EH (cell line): ENCODE measurements at places on chromosomes 2 and 18.

DNA sequence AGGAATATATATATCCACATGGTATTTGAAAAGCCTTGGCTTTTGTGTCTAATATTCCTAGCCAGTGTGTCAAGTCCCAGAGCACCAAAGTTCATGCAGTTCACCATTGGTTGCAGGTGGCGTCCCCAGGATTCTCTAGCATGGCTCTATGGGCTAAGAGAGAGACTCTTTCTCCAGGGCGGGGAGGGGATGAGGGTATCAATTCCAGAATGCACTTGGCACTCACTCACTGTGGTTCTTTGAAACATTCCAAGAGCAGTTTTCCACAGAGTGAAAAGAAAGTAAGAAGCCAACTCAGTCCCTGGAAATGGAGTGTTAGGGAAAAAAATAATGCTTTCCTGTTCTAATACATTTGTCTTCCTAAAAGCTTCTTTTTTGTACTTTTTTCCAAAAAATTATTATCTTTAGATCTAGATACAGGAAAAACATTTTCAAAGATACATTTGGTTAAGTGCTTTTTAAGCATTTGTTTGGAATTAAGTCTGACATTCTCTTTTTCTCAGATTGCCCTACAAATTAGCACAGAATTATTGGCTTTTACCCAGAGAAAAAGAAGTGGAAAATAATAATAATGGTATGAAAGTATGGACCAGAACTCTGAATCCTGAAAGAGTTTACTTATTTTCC is 239.9 kb downstream of the PAX3 start:
- no peak for DNase-seq

DNA sequence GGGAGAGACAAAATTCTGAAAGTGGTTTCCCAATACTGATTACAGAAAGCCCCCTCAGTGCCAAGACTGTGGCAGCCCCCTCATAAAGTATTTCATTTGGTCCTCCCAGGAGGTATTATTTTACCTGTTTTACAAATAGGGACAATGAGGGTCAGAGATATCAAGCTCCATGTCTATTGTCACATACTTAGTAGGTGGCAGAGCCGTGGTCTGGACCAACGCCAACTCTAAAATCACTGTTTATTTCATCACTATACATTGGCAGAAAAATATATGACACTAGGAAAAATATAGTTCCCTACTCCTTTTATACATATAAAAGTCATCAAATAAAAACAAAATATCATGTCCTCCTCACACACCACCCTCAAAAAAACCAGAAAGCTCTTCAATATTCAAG is 68.6 kb downstream of the DHRS9 start:
- no peak for DNase-seq

- no peak for DNase-seq
These were observed 90.3 kb downstream of the RTP5 start for GRCh38 chr2:241959751-241960269.

- no peak for DNase-seq
These were observed at the start of gene ELOA2 for GRCh38 chr18:47035156-47035671. Gene ELOA2 (minus strand): TSS chr18:47035621. CDS start chr18:47035264, 357 bp downstream.

GRCh38 chr18:35862119-35862640 is 110.3 kb upstream of the RMP24 start:
- no peak for DNase-seq

- peak; percentile 75 for DNase-seq
These were observed 272.6 kb upstream of the UBE2E3 start for GRCh38 chr2:180707884-180708205.

- no peak for DNase-seq
These were observed 324.2 kb upstream of the HS6ST1 start for GRCh38 chr2:128642821-128643220.

- no peak for DNase-seq
These were observed 56.8 kb upstream of the RASGRP3 start for GRCh38 chr2:33419581-33420200.

DNA sequence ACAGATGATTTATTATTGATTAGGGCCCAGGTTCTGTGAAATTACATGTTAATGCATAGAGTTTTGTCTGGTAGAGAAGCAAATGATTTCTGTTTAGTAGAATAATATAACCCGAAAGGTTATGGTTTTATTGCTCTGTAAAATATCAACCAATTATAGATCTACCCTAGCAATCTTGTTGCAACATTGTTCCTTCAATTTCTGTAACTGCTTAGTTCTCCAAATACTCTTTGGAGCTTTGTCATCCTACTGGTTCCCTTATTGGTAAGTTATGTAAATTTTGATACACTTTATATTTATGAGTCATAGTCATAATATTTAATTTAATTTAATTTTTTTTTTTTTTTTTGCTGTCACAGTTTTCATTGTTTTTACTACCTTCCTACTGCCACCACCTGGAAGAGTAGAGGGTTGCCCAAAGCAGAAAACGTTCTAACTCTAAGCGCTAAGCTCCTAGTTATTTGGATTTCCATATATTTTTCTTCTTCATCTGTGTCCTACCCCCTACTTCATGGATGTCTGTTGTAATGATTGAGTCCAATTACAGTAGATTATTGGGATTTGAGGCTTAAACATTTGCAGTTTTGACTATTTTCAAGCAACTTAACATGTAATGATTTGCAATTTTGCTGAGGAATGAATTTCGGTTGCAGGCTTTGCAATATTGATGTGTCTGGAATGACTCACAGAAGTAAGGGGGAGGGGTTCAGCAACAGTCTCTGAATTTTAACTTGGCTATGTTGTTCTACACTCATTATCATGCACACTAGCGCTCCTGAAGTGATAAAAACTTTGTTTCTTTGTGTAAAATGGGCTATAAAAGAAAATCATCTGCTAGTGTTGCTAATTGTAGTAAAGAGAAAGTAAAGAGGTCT is 51.1 kb downstream of the NABP1 start:
- DNase-seq = peak; percentile 10

- DNase-seq = peak; percentile 69
These were observed 61.6 kb downstream of the ST3GAL5 start for GRCh38 chr2:85826990-85827878.

GRCh38 chr2:160429248-160430000 is 64.2 kb downstream of the RBMS1 start:
- peak; percentile 64 for DNase-seq

DNA sequence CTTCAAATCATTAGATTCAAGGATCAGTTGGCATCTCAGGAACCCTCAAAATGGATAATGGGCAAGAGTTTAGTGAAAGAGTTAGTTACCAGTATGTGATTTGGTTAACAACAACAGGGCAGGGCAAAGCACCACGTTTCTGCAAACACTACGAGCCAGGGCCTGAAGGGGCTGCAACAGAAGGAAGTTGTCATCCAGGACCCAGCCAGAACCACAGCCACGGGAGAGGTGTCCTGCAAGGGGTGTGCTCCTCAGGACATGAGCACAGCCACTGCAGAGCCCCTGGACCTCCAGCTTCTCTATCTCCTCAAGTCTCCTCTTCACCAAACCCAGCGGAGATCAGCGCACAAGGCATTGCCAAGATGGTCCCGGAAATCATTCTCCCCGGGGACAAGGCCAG is 173.3 kb upstream of the PIEZO2 start:
- DNase-seq = no peak

DNA sequence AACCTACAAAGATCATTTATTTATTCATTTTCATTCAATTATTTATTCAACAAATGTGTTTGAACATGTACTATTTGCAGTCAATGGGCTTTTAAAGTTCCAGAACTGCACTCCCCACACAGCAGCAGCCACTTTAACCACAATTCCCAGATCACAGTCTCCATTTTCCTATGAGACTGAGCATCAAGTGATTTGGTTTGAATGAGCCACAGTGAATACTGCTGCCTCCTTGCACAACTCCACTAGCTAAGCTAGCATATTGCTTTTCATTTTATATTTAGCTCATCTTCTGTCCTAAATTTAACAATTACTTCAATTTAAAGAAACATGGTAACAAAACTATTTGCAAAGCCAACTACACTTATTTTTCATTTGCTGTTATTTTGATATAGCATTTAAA is 353.4 kb upstream of the VRK2 start:
- no peak for DNase-seq

- DNase-seq = no peak
These were observed 207.9 kb downstream of the CMPK2 start for GRCh38 chr2:6657855-6658254.

- DNase-seq = no peak
These were observed 26.0 kb upstream of the AMMECR1L start for GRCh38 chr2:127911737-127912136.

DNA sequence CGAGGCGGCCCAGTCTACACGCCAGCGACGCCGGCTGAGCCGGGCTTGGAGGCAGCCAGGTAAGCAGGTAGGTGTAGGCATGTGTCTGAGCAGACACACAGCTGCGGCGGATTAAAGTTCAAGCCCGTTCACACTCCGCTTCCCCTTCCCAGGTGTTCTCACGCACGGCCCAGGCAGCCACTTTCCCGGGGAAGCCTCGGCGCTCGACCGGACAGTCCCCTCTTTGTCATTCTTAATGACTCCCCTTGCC is 367 bp downstream of the TGFA start:
- DNase-seq = no peak

- peak; percentile 97 for DNase-seq
These were observed 81.6 kb downstream of the ASAP2 start for GRCh38 chr2:9288233-9288632.

DNA sequence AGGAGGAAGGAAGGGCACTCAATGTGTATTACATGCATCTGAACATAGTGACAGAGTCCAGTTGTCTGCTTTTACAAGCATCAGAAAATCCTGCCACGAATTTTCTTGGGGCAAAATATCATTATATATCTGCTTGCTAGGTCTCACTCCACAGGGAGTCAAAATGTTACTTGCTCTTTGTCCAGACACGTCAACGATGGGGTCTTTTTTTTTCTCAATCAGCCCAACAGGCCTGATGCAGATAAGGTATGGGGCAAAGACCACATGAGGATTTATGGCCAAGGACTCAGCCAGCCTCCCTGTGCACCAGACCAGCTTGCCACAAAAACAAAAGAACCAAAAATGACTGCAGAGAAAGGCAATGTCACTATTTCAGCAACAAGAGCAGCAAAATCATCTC is 323.4 kb upstream of the PKDCC start:
- no peak for DNase-seq

- no peak for DNase-seq
These were observed 350.7 kb upstream of the SYT4 start for GRCh38 chr18:43627848-43628530.

DNA sequence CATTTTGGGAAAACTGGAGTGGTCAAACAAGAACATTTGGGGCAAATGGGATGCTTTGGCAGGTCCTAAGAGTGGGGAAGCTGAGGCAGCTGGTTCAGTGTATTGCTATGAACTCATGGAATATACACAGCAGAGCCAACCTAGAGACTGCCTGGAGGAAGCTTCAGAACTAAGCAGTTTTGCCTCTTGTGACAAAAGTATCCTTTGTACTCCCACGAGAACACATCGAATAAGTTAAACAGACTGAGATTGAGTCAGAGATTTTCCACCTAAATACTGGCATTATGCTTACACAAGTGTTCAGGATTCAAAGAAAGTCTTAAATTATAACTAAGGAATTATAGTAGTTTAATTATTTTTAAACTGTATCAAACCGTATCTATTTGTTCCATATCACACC is 5.2 kb upstream of the ARMC9 start:
- no peak for DNase-seq

DNA sequence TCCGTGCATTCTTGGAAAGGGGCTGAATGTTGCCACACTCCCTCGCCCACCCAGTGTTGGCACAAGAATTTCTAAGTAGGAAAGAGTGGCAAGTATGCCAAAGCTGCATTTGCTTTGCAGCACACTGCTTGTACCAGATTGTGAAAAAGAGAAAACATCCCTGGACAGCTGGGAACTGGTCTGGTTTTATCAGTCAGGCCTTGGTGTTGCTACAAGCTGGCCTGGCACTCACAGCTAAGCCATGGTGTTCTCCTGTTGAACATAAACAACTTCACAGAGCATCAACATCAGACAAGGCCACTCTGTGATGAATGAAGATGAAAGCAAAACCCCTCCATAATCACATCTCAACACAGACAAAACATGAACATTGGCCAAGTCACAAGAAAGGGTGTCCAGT is 4.2 kb upstream of the TRABD2A start:
- DNase-seq = no peak

- no peak for DNase-seq
These were observed 61.0 kb downstream of the CACNB4 start for GRCh38 chr2:152037743-152038435.

GRCh38 chr2:232421189-232421785 is 14.6 kb downstream of the ALPG start:
- DNase-seq = no peak

DNA sequence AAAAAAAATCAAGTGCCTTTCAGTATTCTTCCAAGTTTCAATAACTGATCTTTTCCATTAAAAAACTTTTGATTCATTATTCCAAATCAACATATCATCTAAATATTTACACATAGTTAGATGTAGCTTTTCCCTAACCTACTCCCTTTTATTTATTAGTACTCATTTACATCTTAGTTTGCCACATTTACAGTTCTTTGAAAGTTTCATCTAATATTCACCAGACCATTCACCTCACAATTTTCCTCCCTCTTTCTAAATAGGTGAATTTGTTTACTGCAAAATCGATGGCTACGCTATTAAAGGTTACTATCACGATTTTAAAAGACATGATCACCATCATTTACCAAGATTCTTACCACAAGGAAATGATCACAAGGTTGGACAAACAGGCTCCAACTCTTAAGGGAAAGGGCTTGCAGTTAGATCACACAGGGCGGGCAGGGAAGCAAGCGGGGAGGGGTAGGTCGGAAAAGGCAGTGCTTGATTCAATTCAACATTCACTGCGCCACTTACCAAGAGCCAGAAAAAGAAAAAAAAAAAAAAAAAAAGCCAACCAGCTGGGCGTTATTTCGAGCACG is 654 bp upstream of the MARCHF7 start:
- DNase-seq = no peak

DNA sequence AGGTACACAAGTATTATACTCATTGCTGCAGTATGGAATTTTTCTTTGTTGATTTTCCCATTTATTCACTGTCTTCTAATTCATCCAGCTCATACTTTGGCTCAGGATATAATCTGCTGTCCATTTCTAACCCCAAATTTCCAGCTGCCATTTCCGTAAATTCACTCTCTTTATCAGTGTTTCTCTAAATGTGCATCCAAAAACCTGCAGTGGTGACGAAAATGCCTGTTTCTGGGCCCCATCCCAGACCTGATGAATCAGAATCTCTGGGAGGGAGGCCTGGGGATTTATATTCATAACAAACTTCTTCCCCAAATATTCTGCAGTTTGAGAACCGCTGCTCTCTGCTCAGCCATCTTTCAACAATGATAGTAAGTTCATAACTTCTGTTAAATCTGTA is 86.6 kb downstream of the VWC2L start:
- DNase-seq = no peak

DNA sequence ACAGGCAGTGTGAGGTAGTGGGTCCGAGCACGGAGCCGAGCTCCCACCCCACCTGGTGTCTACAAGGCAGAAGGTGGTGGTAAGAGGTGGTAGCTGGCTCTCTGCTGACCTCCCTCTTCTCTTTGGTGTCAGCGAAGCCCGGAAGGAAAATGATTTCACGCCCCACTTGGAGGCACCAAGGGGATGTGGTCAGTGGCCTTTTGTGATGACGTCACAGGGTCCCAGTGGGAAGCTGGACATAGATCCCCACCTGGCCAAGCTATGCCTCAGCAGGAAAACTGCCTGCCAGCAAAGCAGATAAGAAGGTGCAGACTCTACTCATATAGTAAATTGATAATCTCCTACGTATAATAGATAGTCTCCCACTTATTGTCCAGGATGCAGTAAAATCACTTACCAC is 183.7 kb upstream of the ALKAL2 start:
- DNase-seq = no peak

GRCh38 chr2:189159717-189160116 is 19.8 kb downstream of the COL5A2 start:
- DNase-seq = no peak
